Suppressor macrophage (primary cell): ENCODE measurements at places on chromosomes 5 and 9.

GRCh38 chr9:133692364-133692985, 45.7 kb downstream of the SARDH start:
- DNase-seq, result no peak

- no peak for DNase-seq
Observed at GRCh38 chr9:136036050-136036449, 59.0 kb downstream of the NACC2 start.

DNA sequence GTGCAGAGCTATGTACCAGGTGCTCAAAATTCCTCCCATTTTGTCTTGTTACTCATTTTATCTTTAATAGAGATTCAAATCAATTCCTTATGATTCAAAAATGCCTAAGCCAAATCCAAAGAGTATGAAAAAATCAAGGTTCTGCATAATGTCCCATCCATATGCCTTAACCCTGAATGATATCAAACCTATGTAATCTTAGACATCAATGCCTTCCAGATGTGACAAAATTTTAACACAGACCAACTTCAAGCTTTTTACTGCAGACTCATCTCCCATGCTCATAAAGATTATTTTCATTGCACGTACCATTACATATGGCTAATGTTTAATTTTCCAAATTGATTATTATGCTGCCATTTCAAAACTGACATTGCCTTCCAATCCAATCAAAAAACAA, 122.4 kb downstream of the NFIB start:
- no peak for DNase-seq

- DNase-seq, result no peak
Observed at GRCh38 chr5:58929726-58930125, 346.9 kb downstream of the RAB3C start.

DNA sequence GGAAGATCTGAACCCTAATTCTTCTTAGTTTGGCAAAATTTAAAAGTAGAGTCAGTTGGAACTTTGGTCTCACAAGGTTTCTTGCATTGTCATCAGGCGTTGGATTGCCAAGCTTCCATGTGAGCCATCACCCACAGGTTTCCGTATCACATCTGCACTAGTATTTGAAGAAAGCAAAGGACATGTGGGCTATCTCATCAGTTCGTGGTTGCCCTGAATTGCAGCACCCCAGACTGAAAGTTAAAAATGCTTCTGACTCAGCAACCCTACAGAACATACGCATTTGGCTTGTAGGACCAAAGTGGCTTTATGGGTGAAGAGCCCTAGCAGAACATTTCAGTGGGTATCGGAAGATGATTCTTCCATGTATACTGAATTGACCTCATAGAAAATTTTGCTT, 358.0 kb downstream of the ENC1 start:
- DNase-seq, result peak; percentile 80

GRCh38 chr5:38885208-38885607, 39.4 kb downstream of the OSMR start:
- DNase-seq, result no peak

GRCh38 chr9:130898552-130898852, 1.9 kb upstream of the QRFP start:
- DNase-seq, result no peak

DNA sequence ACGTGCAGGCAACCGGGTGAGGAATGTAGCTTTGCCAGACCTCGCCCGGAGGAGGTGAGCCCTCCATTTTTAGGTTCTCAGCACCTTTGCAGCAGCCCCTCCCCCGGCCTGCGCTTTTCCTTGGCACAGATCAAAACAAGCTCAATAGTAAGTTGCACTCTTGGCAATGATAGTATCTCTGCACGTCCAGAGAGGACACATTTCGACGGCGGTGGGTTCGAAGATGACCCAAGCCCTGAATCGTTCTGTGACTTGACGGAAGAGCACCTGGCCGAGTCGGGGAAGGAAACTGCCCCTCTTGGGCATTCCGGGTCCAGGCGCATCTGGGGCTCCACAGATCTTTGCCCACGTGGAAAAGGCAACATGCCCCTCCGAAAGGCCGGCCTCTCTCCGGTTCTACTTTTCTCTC, 904 bp downstream of the GDNF start:
- DNase-seq, result no peak

DNA sequence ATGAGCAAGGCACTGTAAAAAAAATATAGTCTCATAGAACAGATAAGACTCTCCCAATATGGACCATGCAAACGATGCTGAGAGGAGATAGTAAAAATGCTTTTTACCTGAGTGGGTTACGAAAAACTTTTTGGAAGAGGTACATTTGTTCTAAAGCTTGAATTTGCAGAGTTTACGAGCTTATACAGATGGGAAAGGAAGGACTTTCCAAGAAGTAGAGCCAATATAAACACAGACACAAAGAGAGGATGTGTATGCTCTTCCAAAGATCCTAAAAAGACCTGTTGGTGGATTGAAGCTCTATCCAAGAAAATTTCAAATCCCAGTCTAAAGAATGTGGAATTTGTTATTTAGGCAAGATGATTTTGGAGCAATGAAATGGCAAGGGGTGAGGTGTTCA, 127.1 kb upstream of the SLCO6A1 start:
- DNase-seq, result no peak

DNA sequence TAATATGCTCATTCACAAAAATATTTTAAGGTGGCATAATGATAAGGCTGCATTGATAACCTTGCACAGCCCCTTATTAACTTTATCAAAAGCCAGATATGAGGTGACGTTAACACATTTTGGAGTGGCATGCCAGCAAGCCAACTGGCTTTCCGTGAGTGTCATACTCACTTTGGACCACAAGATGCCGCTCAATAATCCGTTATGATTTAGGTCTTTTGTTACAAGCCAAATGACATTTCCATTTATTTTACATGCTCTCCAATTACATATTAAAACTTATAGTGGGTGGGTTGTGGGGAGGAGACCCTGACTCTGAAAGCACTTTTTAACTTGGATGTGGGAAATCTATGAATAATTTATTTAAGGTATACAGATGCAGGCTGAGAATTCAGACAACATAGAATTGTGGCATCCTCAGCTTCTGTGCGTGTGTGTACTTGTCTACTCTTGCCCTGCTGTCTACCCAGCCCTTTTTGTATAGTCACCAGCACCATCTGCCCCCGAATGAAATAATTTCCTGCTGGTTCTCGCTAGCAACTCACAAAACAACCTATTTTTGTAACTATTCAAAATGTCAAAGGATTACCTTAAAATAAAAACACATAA, 305.1 kb downstream of the PSAT1 start:
- DNase-seq, result peak; percentile 70

DNA sequence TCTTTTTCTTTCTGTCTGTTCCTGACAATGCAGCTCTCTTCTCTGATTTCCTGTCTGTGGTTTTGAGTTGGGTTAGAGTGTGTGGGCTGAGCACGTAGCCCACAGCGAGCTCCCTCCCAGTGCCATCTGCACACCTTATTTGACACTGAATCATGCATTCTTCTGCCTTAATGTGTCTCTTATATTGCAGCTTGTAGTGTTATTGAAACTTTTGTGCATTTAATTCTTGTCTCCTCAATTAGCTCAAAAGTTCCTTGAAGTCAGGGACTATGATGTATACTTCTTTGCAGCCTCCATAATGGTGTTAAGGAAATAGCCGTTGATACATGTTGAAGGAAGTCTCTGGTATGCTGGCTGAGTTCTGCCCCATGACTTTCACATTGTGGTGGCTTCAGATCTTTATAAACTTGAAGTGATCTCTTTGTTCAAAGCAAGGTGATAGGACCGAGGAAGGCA, 576.2 kb upstream of the CLINT1 start:
- peak; percentile 17 for DNase-seq

DNA sequence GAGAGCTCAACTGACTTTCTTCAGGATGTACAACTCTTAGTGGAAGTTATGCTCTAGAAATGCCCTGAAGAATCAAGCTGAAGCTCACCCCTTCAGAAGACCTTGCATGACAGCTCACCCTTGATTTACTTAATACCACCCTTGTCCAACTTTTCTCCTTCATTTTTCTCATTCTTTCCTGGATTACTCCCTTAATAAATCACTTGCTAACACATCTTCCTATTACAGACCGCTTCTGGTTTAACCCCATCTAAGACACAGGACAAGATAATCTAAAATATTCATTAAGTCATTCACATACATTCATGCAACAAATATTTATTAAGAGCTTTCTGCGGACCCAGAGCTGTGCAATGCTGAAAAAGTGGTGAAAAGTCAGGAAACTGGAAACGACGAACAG, 630.7 kb upstream of the RORB start:
- DNase-seq, result no peak

- no peak for DNase-seq
Observed at GRCh38 chr5:80284720-80285119, 28.9 kb upstream of the SERINC5 start.

GRCh38 chr9:133928248-133928764, 63.8 kb downstream of the VAV2 start:
- DNase-seq, result no peak

DNA sequence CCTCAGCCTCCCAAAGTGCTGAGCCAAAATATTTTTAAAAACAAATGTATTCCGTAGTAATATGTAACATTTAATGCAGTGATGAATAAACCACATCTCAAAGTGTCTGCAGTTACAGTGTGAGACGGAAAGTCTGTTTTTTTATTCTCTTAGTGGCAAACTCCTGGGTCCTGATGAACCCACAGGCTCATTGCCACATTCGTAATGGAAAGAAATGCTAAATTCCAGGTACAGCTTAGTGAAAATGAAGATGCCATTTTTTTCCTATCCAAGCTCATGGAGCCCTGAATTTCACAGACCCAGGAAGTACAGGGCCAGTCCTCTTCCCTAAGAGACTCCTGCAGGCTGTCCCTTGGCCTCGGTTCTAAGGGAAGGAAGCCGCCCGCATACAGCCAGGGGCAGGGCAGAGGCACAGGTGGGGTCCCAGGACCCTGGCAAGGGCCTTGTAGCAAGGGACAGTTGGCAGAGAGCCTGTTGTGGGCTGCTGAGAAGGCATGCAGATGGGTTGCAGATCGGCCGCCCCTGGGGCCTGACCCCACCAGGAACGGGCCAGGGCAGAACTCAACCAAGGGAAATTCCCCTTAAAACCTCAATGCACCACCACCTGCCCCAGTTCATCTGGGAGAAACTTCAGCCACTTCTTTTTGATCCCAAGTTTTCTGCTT, 36.2 kb downstream of the IPPK start:
- DNase-seq, result no peak

DNA sequence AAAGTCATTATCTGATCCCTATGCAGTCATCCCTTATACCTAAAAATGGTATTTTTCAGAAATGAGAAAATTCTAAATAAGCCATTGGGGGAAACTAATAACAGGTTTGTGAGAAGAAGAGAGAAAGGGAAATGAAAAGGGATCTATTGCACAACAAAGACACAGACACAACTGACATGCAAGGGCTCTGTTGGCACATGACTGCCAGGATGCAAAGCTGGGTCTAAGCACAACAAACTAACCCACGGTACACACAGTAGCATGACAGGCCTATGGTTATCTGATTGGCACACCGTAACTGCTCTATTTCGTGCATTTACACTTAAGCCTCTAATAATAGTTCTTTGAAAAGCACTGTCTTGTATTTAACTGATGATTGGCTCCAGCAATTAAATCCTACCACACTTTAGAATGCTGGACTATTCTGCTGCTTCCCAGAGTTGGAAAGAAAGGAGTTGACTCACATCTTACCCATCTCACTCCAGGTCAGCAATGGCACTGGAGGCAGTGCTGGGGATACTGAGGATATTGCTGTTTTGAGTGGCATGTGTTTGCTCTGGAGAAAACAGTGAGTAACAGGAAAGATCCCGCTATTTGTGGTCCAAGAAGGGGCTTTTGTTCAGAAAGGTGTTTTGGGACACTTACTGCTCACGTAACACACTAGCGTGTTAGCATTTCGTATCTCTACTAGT, 328.3 kb downstream of the GLIS3 start:
- peak; percentile 22 for DNase-seq

DNA sequence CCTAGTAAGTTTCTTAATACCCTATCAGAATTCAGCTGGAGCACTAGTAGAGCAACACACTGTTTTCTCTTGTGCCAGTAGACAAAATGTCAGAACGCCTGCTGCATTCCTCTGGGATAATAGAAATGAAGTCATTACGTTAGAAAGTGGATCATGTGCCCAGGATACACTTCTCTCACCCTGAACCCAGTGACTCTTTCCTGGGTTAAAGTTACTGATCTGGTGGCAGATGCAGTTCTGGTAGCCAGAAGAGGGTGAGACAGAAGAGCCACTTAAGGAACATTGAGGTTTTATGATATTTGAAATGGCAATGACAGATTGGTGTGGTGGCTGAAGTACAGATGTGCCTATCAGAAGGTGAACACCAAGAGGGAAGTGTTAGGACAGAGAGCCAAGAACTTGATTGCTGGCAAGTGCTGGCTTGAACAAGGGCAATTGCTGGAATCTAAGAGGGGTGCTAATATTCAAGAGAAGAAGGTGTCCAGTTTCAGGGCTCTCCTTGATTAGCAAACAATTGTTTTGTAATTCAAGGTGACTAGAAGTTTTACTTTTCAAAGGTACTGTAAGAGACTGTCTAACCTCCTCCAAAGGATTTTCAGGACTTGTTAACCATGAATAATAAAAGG, 93.7 kb upstream of the ERBIN start:
- DNase-seq, result no peak

DNA sequence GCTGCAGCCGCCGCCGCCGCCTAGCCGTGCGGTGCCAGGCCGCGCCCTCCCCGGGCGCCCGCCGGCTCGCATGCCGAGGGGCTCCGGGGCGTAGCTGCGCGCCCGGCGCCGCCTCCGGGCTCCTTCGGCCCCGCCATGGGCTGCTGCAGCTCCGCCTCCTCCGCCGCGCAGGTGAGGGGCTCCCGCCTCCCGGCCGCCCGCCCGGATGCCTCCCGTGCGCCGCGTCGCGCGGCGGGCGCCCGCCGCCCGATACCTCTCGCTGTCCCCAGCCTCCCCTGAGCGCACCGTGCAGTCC, 230 bp downstream of the SLC44A1 start:
- DNase-seq, result no peak

GRCh38 chr9:130297371-130297770, 31.8 kb downstream of the HMCN2 start:
- DNase-seq, result no peak

DNA sequence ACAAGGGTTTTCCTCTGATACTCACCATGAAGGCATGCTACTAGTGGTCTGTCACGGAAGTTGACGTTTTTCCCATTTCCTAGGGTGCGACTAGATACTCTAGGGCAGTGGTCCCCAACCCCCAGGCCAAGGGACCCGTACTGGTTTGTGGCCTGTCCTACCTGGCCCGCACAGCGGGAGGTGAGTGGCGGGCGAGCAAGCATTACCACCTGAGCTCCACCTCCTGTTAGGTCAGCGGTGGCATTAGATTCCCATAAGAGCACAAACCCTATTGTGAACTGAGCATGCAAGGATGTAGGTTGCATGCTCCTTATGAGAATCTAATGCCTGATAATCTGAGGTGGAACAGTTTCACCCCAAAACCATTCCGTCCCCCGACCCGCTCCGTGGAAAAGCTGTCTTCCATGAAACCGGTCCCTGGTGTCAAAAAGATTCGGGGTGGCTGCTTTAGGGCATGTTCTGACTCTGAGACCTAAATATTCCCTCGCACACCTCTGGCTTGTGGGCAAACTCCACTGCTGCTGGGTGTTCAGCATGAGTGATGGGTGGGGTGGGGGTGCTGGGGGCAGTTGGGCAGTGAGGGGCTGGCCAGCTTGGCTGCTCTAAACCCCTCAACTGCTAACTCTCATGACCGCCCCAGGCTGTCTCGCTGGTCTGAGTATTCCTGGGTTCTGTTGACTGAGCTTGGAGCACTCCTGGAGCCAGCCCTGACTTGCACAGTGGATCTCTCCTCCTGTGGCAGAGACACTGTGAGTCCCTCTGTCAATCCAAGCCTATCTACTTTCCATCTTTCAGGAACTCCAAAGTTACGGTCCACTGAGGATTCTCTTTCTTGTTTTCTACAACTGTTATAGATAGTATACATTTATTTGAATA, 78.3 kb upstream of the NEK6 start:
- DNase-seq, result no peak

- no peak for DNase-seq
Observed at GRCh38 chr5:95669540-95669939, 13.3 kb downstream of the SPATA9 start.
